Cardiac fibroblast (primary cell): ENCODE measurements at places on chromosomes 7 and 10.

GRCh38 chr7:98930921-98931320 is 52.6 kb downstream of the TRRAP start:
- DNase-seq = no peak

DNA sequence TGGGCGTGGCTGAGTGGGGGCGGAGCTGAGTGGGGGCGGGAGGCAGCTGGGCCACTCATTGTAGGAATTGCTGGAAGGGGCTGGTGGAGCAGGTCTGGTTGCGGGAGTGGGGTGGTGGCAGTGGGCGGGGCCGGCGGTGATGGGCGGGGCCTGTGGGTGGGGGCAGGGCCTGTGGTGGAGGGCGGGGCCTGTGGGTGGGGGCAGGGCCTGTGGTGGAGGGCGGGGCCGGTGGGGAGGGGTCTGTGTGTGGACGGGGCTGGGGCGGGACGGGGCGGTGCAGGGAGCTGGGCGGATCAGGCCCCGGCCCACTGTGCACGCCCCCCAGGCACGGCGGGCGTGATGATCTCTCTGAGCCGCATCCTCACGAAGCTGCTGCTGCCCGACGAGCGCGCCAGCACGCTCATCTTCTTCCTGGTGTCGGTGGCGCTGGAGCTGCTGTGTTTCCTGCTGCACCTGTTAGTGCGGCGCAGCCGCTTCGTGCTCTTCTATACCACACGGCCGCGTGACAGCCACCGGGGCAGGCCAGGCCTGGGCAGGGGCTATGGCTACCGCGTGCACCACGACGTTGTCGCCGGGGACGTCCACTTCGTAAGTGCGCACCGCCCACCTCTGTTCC is 14.0 kb downstream of the SLC29A4 start:
- no peak for DNase-seq

DNA sequence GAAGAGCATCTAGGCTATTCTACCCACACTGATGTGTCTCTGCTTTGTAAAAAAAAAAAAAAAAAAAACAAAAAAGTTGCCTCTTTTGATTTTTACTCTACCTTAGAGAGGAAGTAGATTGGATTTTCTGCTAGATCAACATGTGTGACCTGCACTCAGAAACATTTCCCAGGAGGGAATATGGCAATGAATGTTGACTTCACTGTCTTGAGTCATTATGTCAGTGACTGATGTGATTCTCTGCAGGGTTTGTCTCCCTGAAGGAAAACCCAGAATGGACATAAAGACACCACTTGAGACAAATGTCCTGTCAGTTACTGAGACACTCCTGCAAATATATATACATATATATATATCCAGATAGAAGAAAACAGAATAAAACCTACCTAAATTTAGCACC is 370.3 kb downstream of the BMPER start:
- no peak for DNase-seq

GRCh38 chr10:112295853-112296830 is 12.9 kb downstream of the TECTB start:
- DNase-seq = peak; percentile 7

DNA sequence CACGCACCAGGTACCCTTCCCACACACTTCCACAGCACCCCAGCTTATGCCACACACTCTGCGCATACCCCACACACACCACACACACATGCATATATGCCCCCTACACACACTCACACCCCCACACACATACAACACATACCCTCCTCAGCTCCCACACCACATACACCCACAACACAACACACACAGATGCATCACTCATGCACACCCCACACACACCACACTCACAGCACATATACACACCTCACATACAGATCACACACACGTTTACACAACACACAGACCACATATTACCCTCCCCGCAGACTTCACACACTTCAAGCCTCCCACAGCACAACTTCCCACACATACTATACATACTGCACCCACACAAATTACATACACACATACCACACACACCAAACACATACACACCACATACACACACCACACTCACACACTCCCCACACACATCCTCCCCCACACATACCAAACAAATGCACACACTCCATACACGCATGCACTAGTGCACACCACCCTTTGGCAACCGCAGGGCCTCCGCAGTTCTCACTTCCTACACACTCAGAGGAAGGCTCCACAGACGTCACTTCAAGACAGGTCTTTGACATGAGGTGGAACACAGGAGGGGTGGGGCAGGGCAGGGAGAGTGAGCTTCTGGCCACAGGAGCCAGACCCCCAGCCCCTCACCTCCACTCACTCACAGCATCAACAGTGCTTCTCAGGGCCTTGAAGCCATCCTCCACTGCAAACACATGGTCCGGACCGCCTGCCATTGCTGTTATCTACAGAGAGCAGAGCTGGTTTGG is 18.5 kb upstream of the ANTXRL start:
- DNase-seq = no peak

DNA sequence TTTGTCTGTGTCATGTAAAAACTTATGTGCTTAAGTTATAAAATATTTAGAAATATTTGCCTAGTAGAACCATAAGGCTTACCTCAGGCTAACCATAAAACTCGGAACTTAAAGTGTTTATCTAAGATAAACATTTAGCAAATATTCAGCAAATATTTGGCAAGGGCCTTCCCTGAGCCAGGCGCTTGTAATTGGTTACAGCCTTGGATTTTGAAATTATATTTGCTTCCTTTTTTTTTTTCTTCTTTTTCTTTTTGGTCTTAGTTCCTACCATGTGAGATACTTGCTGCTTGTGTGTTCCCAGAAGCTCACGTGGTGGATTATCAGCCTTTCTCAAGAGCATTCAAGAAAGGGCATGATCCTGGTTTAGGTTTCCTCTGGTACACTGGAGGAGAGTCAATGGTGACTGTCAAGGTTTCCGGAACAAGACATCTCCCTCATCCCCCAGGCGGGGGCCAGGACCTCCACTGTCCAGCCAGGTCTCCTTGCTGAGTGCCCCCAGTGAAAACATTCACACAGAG is 5.2 kb upstream of the BRI3 start:
- DNase-seq = no peak

DNA sequence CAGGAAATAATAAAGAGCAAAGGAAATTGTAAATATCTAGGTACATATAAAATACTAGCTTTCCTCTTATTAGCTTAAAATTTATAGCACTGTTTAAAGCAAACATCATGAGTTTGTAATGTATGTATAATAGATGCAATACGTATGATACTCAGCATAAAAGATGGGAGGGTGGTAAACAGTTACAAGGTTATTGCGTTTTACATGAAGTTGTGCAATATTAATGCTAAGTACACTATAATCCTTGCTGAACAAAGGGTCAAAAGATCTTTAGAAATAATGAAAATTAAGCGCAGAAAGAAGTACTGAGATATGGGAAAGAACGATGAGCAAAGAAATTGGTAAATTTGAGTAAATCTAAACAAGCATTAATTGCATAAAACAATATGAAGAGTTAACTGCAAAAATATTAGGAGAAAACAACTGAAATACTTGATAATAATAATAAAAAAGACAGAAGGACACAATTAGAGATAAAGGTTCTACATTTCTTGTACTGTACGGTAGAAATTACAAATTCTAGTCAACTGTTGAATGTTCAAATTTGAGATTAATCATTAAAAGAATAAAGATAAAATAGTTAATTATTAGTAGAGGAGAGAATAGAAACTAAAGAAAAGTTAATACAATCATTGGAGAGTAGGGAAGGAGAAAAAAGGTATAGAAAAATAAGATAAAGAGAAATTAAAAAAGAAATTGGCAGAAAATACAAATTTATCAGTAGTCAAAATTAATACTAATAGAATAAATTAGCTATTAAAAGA is 17.9 kb downstream of the C10orf67 start:
- DNase-seq = no peak

DNA sequence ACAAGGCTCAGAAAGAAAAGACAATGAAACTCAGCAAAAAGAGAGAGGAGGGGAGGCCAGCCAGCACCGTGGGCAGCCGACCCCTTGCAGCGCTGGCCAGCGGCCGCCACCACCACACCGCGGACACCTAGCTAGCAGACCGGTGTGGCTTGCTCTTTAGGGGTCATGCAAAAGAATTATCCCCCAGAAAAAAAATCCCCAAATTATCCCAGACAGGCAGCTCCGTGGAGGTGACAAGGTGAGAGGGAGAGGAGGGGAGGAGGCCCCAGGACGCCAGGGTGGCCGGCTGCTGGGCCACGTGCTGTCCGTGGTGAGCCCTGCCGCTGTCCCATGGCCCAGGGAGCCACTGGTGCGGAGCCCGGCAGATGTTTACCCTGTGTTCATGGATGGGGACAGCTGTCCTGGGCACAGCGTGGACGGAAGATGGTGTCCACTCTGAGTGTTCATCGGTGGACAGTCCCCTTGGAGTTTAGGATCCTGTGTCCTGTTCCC is 16.5 kb downstream of the YKT6 start:
- no peak for DNase-seq
